Activated CD4-positive, CD25-positive, alpha-beta regulatory T cell treated with anti-CD3 and anti-CD28 coated beads, Interleukin-2, amount 50 U/mL, for 16 hours (primary cell): ENCODE measurements at places on chromosomes 1 and 21.

- DNase-seq = no peak
Measured at GRCh38 chr1:4267381-4268261, 367.5 kb upstream of the C1orf174 start.

DNA sequence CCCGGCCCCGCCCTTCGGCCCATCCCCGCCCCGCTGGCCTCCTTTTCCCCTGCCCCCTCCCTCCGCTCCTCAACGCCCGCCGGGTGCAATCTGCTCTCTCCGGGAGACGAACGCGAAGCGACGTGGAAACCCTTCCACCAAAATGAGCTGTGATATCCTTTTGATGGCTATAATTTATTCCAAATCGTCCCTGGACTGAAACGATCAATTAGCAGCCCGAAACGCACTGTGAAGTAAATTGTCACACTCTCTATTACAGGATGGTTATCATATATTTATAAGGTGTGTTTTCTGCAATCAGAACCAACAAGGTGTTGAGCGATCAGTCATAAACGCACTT, 134.6 kb upstream of the BARHL2 start:
- no peak for DNase-seq

- DNase-seq = no peak
Measured at GRCh38 chr1:94646786-94647555, 105.4 kb upstream of the F3 start.

DNA sequence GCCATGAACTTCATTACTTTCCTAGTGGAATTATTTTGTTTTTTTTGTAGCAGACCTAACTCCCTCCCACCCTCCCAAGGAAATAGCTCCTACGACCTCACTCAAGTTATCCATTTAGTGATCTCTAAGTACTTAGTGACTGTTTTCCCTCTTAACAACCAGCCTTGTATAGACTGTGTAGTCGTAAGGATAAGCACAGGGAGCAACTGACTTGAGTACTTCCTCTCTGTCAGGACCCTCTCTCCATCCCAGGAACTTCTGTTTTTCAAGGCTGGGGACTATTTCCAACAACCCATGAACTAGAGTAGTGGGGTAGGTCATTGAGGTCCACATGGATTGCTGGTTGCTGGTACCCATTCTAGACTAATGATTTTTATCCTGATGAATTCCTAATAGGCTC, 1.9 kb downstream of the AGO1 start:
- DNase-seq = no peak

DNA sequence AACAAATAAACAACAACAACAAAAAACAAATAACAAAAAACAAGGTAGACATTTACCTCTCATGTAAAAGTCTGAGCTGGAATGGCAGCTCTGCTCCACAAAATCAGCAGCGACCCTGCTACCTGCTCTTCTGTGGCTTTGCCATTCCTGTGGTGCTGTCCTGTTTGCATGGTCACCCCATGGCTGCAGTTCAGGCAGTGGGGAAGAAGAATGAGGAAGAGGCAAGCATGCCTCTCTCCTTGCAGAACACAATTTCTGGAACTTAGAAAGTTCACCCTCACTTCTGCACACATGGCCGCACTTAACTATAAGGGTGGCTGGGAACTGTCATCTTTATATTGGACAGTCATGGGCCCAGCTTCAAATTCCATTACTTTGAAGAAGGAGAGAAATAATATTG, 84.8 kb upstream of the GNG12 start:
- no peak for DNase-seq

GRCh38 chr21:35401476-35401875, 352.4 kb upstream of the RUNX1 start:
- DNase-seq = no peak

DNA sequence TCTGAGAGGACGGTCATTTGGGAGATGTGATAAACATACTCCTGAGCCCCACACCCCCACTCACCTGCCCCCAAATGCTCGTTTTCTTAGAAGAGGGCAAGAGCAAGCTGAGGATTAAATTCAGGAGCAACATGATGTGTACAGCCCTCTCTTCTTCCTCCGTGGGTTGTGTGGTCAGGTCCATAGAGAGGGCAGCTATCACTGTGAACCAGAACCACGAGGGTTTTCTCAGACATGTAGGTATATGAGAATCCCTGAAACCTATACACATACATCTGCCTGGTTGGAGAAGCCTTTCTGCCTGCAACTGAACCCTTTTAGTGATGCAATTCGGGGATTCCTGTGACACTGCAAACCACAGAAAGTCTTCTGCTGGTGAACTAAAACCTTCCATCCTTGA, 38.9 kb downstream of the PGM1 start:
- no peak for DNase-seq

GRCh38 chr1:224098007-224098406, 15.9 kb upstream of the FBXO28 start:
- no peak for DNase-seq

DNA sequence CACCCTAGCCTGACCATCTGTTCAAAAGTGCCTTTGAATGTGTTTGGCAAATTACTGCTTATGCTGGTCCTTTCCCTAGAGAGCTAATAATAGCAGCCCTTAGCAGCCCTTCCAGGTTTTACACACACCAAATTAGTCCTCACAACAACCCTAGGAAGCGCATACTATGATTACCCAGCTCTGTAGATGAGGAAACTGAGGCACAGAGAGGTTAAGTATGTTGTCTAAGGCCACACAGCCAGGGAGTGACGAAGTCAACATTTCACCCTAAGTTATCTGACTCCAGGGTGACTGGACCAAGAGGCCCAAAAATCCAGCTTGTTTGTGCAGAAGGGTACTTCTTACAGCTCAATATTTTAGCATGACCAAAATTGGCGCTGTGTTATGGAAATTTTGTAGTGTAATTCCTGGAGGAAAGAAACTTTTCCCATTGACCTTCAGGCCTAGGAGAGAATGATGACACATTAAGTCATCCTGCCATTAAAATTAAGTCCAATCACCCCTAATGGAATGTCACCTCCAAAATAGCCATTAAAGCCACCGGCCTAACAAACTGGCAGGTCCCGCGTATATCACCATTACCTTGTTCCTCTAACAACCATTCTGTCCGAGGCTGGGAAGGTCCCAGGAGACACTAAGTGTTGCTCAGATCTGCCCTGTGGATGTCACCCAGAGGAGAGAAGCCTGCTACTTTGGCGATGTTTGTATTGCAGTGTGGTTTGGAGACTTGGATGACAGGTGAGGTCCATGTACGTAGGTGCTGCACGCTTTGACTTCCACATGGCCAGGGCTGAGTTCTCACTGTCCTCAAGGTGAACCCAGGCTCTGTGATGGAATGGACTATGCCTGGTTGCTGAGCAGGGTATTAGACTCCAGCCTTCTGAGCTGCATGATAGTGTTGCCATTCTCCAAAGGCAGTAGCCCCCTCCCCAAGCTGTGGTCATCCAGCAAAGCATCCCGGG, 258.3 kb downstream of the TOMM20 start:
- DNase-seq = no peak

DNA sequence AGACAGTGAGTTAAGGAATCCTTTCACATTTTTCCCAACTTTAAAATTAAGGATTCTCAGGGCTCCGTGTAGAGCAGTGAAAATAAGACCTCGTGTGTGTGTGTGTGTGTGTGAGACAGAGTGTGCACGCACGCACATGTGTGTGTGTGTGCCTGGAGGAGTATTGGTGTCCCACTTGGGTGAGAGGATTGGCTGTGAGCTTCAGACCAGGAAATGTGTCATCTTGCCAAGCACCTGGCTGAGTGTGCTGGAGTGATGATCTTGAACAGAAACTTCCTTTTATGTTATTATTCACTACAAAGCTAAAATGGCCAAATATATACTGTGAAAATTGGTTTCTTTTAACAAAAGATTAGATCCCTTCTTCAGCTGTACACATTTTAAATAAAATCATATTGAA, 35.2 kb upstream of the NTPCR start:
- DNase-seq = no peak

DNA sequence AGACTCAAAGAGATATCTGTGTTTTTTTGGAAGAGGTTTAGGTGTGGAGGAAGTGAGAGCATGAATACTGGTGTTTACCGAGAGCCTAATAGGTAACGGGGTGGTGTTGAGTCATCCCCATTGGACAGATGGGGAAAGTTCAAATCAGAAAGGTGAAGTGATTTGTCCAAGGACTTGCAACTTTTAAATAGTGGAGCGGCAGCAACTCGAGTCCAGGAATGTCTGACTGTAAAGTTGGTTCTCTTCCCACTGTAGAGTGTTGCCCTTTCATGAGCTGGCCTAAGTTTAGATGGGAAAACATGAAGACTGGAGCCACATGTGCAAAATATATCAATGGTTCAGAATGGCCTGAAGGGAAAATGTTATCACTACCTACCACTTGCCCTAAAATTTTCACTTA, 125.7 kb downstream of the LYPLAL1 start:
- no peak for DNase-seq

DNA sequence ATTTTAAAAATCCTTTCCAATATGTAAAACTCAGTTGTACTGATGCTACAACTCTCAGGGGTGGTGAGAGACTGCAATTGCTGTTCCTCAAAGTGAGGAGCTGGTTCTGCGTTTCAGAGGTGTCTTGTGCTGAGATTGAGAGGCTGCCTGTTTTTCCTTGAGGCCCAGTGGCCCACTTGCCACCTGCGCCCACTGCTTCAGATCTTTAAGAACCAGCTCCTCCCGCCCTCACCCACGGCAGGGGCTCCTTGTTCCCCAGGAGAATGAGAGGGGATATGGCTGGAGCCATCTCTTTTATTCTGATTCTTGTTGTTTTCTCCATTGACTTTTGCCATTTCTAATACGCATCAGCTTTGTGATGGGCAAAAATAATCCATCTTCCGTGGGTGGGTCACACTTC, 45.5 kb downstream of the EVA1C start:
- DNase-seq = no peak

DNA sequence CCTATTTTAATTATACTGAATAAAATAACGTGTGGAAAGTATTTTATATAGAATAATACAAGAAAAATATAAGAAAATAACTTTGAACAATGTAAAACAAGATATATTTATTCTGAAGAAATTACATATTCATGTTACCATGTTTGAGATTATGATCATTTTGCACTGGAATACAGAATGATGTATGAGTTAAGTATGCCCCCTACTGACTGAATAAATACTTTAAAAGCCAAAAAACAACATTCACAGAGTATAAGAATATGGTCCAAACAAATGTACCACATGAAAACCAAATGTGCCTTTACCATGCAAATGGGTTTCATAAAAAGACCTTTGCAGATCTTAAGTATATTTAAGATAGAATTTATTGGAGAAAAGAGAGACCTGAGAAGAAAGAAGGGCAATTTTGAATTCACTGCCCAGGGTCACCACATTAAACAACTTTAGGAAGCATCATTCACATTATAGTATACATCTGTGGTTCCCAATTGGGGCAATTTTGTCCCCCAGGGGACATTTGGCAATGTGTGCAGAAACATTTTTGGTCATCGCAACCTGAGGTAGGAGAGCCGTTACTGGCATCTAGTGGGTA, 136.6 kb upstream of the GFI1 start:
- no peak for DNase-seq

- no peak for DNase-seq
Measured at GRCh38 chr1:236395230-236395946, 1.3 kb downstream of the EDARADD start.

- no peak for DNase-seq
Measured at GRCh38 chr1:65939191-65939590, 146.5 kb downstream of the PDE4B start.

GRCh38 chr1:184889166-184889565, 85.1 kb downstream of the NIBAN1 start:
- no peak for DNase-seq

DNA sequence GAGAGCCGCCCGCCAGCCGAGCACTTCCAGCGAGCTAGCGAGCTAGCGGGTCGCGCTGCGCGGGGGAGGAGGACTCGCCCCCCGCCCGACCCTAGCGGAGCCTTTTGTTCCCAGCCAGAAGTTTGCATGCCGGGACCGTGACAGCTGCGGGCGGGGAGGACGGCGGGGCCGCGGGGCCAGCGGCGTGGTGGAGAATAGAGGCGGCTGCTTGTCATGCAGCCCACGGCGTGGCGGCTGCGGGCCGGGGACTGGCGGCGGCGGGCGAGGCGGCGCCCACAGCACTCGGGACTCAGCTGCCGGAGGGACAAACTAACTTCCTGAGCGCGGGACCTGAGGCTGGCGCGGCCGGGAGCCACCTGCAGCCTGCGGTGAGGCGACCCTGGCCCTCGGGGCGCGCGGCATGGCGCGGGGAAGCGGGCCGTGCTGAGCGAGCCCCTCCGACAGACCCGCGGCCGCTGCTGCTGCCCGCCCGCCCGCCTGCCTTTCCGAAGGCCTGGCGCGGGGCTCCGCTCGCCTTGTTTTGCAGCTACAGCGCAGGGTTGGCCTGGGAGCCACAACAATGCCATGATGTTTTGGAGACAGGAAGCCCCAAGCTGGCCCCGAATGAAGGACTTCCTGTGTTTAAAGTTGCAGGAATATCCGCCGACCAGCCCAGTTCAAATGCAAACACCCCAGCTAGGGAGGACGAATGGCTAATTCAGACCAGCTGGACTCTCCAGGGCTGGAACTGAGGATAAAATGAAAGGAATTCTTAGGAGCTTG, 82.2 kb upstream of the BMP8A start:
- no peak for DNase-seq

DNA sequence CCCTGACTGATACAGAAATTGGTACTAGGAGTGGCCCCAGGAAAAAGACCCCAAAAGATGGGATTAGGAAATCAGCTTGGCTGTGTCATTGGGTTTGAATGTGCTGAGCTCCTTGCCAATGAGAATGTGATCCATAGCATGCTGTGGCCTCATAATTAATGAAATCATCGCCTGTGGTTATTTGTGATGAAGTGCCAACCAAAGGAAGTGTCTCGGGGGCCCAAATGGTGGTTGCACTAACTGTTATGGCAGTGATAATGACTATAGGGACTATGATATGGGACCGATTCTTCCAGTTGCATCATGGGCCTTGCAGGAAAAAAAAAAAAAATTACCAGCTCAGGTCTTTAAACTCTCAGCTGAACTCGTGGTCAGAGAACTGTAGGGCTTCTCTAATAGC, 15.4 kb upstream of the ZDHHC18 start:
- no peak for DNase-seq

GRCh38 chr1:206021008-206021625, 2.6 kb downstream of the CTSE start:
- no peak for DNase-seq

DNA sequence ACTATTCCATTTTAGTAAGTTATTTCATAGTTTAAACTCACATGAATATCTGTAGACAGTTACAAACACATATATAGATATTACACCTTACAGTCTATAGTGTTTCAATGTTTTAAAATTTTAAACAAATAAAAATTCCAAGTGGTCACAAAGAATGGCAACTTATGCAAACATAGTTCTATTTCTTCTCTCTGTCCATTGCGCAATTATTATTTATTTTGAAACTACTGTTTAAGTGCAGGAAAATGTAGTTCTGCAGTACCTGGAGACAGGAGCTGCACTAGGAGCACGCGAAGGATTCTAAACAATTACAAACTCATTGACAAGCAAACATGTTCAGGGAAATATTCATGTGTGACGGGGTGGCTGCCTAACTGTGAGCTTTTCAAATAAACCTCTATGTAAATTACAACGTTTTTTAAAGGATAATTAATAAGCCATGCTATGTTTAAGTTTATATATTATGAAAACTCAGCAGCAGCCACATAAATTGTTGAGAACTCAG, 312.0 kb upstream of the DUSP10 start:
- no peak for DNase-seq

GRCh38 chr1:20151906-20152598, 12.9 kb downstream of the PLA2G2F start:
- DNase-seq = peak; percentile 62
